ENCODE measurements at places on chromosomes 7 and 10. TPM values are rescaled to one million over a fixed set of nuclear protein-coding genes. Genes with fewer than 3 reads are reported as not detected.
A peak's percentile ranks its signal among the peaks of the same experiment; 100 is the strongest.

Gene CTTNBP2
- total RNA-seq, result 16.6 TPM

Gene HSPA12A
- 15.7 TPM for total RNA-seq

Gene GTPBP4
- total RNA-seq, result 53.5 TPM

Gene FGF8
- total RNA-seq, result not detected

Gene TFR2
- 2.2 TPM for total RNA-seq

Gene LFNG
- total RNA-seq, result 22.5 TPM

Gene PPP1R9A
- total RNA-seq, result 39.5 TPM

DNA sequence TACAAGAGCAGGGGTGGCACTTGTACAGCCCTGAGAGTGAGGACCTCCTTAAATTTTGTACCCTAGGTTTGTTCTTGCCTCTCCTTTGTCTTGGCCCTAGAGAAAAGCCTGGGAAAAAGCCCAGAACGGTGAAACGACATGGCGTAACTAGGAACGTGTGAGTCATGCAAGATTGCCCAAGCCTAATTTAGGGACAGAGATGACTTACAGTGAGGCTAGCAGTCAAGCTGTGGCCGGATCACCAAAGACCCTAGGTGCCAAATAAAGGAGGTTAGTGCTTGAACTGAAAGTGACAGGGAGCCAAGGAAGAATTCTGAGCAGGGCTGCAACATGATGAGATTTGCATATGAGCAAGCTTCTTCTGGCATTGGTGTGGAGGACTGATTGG is 25.1 kb downstream of the TBXAS1 start:
- DNase-seq, result peak; percentile 54

DNA sequence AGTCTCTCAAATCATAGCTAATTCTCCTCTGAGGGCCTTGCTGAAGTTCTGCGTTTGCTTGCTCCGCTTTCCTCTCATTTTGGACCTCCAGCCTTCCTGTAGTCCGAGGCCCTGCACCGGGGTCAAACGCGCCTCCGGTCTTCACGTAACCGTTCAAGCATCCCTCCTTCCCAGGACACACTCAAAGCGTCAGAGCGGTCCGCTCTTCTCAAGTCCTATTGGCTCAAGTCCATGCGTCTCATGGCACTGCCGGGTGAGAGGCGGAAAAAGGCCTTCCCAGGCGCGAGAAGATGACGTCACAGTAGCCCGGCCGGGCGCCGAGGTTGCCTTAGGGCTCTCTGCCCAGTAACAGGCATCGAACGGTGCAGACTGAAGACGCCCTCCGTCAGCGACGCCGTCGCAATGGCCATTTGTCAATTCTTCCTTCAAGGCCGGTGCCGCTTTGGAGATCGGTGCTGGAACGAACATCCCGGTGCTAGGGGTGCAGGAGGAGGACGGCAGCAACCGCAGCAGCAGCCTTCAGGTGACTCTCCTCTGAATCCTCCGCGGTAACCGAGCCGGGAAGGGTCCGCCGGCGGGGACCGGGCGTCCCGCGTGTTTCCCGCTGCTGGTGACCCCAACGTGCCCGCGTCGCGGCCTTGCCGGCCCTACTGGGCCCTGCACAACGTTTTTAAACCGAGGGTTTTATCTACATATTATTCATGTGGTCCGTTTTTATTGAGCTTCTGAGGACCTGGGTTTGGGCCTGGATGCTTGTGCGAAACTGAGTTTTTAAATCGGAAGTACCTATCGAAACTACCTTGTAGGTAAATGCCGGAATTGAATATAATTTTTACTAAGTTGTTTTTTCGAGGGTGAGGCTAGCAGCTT is at the start of gene NUP42:
Gene NUP42, plus strand, starts transcription at position 365 of the 870 bp plus-strand sequence. Its CDS starts 38 bp downstream, at position 403.
- DNase-seq, result peak; percentile 95

- DNase-seq, result no peak
These were observed 752.3 kb downstream of the SUGCT start for GRCh38 chr7:40887099-40887498.

DNA sequence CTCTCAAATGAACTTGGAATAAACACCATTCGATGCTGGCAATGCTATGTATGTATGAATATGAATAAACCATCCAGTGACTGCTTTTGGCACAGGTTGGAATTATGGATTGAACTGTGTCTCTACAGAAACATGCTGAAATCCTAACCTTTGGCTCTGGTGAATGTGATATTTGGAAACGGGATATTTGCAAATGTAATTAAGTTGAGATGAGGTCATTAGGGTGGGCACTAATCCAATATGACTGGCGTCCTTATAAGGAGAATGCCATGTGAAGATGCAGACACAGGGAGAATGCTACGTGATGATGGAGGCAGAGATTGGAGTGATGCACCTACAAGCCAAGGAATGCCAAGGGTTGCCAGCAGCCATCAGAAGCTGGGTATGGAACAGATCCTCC is 3.4 kb upstream of the ACTR3B start:
- DNase-seq, result no peak

DNA sequence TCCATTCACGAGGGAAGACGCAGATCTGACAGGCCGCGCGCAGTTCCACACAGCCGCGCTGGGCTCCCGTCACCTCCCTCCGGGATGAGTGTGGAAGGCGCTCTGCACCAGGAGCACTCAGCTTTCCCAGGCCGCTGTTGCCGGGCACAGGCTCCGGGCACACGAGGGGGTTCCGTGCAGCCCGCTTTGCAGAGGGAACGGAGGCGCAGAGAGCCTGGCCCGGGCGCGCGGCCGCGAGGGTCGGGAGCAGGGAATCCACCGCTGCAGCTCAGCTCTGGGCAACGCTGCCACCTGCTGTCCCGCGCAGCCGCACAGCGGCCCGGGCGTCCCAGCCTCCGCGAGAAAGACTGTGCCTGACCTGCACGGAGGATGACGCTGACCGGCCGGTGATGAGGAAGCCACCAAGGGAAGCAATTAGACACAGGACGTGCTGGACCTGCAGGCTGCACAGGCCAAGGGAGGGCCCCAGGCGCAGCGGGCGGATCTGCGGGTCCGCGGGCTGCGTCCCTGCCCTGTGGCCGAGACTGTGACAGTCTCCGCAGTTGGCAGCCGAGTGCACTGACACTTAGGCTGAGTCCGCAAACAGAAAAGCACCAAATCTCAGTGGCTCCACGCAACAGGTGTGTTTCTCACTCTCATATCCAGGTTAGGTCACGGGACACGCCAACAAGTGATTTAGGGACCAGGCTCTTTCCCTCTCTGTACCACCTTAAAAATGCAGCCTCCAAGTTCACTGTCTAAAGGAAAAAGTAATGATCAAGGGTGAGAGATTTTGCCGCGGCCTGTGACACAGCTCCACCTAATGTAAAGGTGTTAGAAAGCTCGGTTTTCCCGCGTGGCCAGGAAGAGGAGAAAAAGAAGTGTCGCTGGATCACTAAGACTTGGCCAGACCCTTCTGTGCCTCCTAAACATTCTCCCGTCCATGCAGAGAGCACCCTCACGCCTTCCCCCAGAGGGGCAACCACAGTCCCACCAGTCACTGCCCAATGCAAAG is 94.5 kb downstream of the SEC61G start:
- DNase-seq, result peak; percentile 67

DNA sequence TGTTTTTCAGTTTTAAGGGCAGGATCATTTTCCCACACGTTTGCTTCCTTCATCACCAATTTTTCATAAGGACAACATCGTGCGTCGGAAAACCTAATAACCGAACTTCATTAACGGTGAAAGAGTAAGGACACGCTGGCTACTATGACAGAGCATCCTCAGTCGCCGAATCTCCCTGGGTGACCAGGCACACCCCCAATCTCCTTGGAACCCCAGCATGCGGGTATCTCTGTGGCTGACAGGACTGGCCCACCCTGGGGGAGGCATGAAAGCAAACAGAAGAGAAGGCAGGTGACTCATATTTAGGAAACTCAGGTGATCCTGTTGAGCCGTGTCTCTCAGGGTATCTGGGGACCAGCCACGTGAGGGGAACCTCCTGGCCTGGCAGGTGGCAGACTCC is 134.2 kb downstream of the DIP2C start:
- DNase-seq, result no peak

GRCh38 chr7:18939771-18940592 is 177.5 kb downstream of the TWIST1 start:
- no peak for DNase-seq

DNA sequence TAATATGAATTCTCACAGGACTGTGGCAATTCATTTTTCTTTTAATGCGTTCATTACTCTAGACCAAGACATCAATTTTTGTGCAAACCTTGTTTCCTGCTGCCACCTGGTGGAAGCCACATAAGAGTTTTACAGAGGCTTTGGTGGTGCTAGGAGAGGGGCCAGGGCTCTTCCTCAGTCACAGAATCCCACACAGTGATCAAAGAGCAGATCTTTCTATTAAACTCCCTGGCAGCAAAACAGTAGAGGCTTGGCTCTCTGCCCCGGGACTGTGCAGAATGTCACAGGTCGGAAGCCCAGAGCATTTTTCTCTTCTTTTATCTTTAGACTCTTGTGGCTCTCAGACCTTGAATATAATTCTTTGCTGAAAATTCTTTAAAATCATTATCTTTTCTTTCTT is 506.4 kb upstream of the C7orf33 start:
- peak; percentile 49 for DNase-seq

GRCh38 chr7:116197360-116197759 is 13.0 kb upstream of the TES start:
- no peak for DNase-seq

- DNase-seq, result no peak
These were observed 12.2 kb downstream of the PDCD4 start for GRCh38 chr10:110883924-110884323.
